ENCODE measurements at places on chromosomes 1 and 21. TPM values are rescaled to one million over a fixed set of nuclear protein-coding genes. Genes with fewer than 3 reads are reported as not detected.
A peak's percentile ranks its signal among the peaks of the same experiment; 100 is the strongest.

TMEM81 gene
- total RNA-seq, result 3.5 TPM

SMPDL3B gene
- total RNA-seq, result 0.88 TPM

GJB5 gene
- total RNA-seq, result not detected

SPRR1B gene
- not detected for total RNA-seq

DNA sequence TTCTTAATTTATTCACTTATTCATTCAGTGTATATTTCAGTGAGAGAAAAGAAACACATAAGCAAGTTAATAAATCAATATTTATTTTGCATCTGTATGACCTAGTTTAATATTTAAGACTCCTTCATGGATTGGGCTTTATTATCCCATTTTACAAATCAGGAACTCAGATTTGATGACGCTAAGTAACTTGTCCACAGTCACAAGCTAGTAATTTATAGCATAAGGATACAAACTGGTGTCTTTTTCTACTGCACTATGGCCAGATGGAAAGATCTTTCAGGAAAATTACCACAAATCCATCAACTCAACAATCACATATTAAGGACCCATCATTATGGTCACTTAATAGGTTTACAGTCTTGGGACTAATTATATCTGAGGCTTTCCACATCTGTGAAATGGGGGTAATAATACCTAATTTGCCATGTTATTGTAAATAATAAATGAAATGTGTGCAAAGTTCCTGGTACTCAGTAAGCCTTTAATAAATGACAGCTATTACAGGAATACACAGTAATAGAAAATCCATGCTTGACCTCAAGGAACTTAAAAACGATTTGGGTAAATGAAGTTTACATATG, 13.3 kb downstream of the CDKN2C start:
- no peaks in the 10 kb centered on the region for H3K36me3 ChIP-seq
- H3K4me1 ChIP-seq, result peaks cover 7% of the 10 kb centered on the region
- H3K27me3 ChIP-seq, result peaks cover 4% of the 10 kb centered on the region

DNA sequence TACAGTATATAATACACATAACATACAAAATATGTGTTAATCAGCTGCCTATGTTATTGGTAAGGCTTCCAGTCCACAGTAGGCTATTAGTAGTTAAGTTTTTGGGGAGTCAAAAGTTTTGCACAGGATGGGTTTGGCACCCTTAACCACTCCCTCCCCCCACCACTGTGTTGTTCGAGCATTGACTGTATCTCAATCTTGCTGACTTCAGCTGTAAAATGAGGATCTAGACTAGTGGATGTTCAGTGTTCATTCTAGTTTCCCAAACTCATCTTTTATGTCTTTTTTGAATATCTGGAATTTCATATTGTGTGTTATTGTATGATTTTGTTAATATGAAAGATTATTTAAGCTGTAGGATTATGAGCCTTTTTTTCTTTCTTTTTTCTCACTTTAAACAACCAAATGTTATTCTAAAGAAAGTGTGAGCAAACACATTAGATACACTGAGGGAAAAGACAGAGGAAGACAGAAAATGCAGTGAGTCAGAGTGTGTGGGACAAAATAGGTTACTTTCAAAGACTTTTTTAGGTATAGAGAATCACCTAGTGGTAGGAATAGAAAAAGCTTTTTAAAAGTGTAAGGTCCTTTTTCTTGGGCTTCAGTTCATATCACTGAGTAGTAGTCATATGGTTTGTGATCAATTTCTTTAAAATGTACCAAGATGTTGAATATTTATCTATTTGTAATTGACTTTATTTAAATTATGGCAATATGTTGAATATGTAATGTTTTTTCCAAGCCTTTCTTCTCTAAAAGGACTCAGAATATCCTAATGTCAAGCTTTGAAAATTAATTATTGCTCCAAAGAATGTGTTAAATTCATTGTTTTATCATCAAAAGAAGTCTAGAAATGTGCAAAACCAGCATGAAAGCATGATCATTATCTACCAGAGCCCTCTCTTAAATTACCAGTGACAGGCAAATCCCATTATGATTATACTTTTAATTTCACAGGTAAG, 17.9 kb upstream of the CENPF start:
- H3K27me3 ChIP-seq, result no peaks in the 10 kb centered on the region
- H3K4me1 ChIP-seq, result no peaks in the 10 kb centered on the region
- DNase-seq, result no peak
- H3K27ac ChIP-seq, result no peak overlapping the region
- no peak overlapping the region for H3K4me3 ChIP-seq
- no peaks in the 10 kb centered on the region for H3K36me3 ChIP-seq

GRCh38 chr1:207970329-207971233, 59.7 kb upstream of the CD34 start:
- DNase-seq, result no peak
- no peak overlapping the region for H3K4me3 ChIP-seq
- H3K27ac ChIP-seq, result no peak overlapping the region
- no peaks in the 10 kb centered on the region for H3K4me1 ChIP-seq

DNA sequence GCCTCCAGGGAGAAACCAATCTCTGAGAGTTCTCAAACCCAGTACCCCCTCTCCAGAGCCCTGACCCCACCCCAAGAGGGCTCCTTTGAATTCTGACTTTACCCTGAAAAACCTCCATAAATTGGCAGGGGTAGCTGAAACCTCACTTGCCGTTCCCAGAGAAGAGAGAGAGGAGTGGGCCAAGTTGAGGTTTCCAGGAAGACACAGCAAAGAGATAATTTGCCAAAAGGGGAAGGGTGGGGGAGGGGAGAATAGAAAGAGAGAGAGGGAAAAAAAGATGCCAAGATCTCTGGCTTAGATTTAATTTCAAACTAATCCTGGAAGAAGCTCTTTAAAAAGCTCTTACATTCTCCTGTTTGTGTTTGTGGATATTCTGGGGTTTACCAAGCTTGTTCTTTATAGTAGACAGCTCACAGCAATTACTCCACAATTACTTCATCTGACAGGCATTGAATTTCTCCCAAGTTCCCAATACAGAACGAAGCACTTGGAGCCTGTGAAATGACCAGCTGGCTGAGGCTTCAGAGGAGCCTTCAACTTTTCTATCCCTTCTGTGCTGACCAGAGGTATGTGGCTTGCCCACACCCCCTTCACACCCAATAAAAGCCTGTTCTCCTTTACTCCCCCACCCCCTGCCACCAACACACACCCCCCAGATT, 1.1 kb upstream of the GRHL3 start:
- H3K4me1 ChIP-seq, result peaks cover 40% of the 10 kb centered on the region
- H3K27ac ChIP-seq, result no peak overlapping the region
- peaks cover 66% of the 10 kb centered on the region for H3K27me3 ChIP-seq
- no peak for DNase-seq
- H3K36me3 ChIP-seq, result no peaks in the 10 kb centered on the region

GRCh38 chr1:24822887-24823286, 77.6 kb downstream of the CLIC4 start:
- H3K27me3 ChIP-seq, result no peaks in the 10 kb centered on the region
- H3K36me3 ChIP-seq, result no peaks in the 10 kb centered on the region
- H3K4me1 ChIP-seq, result no peaks in the 10 kb centered on the region
- H3K4me3 ChIP-seq, result no peak overlapping the region

- H3K27me3 ChIP-seq, result no peaks in the 10 kb centered on the region
- H3K36me3 ChIP-seq, result no peaks in the 10 kb centered on the region
- DNase-seq, result no peak
- H3K27ac ChIP-seq, result no peak overlapping the region
Measured at GRCh38 chr1:174044418-174045222, 22.5 kb upstream of the RC3H1 start.

- no peak for DNase-seq
- H3K4me3 ChIP-seq, result no peak overlapping the region
- no peaks in the 10 kb centered on the region for H3K4me1 ChIP-seq
- no peaks in the 10 kb centered on the region for H3K36me3 ChIP-seq
- H3K27ac ChIP-seq, result no peak overlapping the region
- H3K27me3 ChIP-seq, result no peaks in the 10 kb centered on the region
Measured at GRCh38 chr1:2352897-2353550, 38.3 kb downstream of the MORN1 start.

- H3K4me1 ChIP-seq, result peaks cover 15% of the 10 kb centered on the region
- no peak overlapping the region for H3K4me3 ChIP-seq
- H3K27me3 ChIP-seq, result no peaks in the 10 kb centered on the region
- no peak for DNase-seq
Measured at GRCh38 chr1:1318131-1318652, 6.3 kb downstream of the INTS11 start.

DNA sequence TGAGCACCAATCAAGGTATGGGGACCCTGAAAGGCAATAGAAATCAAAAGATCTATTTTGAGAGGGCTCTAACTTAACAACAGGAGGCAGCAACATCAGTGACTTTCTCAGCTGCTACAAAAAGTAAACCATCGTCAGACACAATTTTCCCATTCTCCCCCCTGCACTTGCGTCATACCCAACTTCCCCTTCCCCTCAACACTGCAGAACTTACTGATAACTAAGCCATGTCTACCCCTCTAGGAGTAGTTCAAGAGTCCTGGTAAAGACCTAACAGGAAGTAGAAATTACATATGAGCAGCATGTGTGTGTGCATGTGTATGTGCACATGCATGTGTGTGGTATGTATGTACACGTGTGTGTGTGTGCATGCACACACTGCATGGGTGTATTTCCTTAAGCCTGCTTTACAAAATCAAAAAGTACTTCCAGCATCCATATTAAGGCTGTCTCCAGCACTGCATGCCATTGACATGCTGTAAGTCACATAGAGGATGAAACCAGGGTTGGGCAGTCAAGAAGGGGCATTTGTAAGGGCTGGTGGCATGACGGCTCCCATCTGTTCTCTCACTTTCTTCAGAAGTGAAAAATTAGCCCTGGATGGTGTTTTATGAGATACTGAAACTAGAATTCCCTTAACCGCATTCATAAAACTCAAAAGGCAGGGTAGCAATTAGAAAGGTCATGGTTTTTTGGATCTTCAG, 460.1 kb upstream of the RUNX1 start:
- DNase-seq, result no peak
- H3K27ac ChIP-seq, result no peak overlapping the region
- H3K27me3 ChIP-seq, result no peaks in the 10 kb centered on the region
- H3K36me3 ChIP-seq, result no peaks in the 10 kb centered on the region

DNA sequence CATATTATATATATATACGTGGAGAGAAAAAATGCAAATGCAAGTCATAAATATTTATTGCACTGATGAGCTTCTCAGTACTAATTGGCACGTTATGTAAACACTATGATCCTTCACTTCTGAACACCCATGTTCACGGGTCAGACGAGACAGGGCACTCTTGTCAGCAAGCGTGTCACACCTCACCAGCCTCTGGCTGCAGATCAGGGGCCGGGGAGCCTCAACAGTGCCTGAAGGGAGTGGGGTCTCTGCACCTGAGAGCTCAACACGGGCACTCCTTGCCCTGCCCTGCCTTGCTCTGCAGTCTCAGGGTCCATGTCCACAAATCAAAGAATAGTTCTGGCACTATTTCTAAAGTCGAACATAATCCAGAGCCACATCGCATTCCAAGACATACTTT, 409 bp upstream of the HIVEP3 start:
- DNase-seq, result no peak
- no peaks in the 10 kb centered on the region for H3K36me3 ChIP-seq
- H3K27ac ChIP-seq, result peak overlapping the region; percentile 80
- peaks cover 55% of the 10 kb centered on the region for H3K4me1 ChIP-seq
- H3K27me3 ChIP-seq, result no peaks in the 10 kb centered on the region

DNA sequence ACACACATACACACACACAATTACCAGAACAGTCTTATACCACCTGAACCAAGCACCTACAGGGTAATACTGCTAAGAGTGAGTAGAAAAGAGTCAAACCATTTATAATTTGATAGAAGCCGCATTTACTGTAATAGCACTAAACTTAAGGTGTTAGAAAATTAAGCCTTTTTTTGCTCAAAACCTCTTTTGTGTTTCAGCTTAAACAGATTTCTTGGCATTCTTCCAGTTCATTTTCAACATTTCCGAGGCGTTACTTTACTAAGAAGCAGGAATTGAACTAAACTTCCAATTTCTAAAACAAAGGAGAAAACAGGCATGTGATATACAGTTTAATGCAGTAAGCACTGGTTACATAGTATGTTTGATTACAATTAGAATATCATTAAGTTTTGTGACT, 387.2 kb downstream of the NCAM2 start:
- no peak for DNase-seq
- no peaks in the 10 kb centered on the region for H3K27me3 ChIP-seq
- no peak overlapping the region for H3K27ac ChIP-seq
- no peaks in the 10 kb centered on the region for H3K36me3 ChIP-seq
- H3K4me1 ChIP-seq, result no peaks in the 10 kb centered on the region
- no peak overlapping the region for H3K4me3 ChIP-seq

DNA sequence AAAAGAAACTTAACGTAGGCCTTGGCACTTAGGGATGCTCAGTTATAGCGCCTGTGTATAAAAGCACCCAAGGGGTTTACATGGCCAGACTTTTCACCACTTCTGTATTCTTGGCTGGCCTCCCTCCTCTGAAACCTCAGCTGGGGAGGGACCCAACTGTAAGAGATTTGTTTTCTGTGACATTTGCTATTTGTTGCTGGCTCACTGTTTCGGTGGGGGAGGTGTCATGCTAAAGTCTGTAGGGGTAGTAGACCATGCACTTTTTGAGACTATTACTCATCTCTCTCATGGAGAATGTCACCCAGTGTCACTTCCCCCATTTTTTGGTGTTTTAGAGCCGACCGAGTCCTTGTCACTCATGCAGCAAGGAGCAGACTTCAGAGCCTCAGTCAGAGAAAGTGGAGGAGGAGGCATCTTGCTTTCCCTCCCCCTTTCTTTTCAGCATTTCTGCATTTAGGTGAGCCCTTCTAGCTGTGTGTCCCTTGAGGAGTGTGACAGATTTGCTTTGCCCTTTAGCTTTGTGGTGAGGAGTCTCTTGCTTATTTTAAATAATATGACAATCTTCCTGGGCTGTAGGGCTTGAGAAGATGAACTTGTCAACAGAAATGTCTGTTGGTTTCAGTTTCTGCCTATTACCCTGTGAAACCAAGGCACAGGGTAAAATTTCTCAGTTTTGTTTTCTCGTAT, 160.1 kb downstream of the FASLG start:
- no peaks in the 10 kb centered on the region for H3K36me3 ChIP-seq
- no peaks in the 10 kb centered on the region for H3K27me3 ChIP-seq
- no peak overlapping the region for H3K4me3 ChIP-seq
- peaks cover 25% of the 10 kb centered on the region for H3K4me1 ChIP-seq
